ENCODE measurements at places on chromosomes 1 and 21.

DNA sequence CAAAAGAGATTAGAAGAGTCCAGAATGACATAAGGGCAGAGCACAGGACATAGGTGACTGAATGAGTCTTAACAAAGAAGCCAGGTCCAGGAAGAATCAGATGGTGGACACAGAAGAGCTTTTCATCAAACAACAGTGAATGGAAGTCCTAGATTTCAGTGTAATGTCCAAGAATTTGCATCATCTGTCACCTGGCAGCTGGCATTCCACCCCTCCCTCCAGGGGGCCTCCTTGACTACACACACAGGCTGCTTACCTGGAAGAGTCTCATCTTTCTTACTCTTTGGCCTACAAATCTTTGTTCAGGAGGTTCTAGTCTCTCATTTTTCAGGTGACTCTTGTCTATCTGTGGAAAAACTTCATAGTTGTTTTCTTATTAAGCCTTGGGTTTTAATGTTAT, 36.2 kb downstream of the GORAB start:
- DNase-seq, result peak; percentile 51

GRCh38 chr1:56423716-56424115, 155.6 kb downstream of the PLPP3 start:
- DNase-seq, result no peak

- DNase-seq, result no peak
Measured at GRCh38 chr1:209172286-209172685, 411.2 kb upstream of the CAMK1G start.

- DNase-seq, result peak; percentile 92
Measured at GRCh38 chr21:40255518-40256444, 388.5 kb downstream of the PCP4 start.

DNA sequence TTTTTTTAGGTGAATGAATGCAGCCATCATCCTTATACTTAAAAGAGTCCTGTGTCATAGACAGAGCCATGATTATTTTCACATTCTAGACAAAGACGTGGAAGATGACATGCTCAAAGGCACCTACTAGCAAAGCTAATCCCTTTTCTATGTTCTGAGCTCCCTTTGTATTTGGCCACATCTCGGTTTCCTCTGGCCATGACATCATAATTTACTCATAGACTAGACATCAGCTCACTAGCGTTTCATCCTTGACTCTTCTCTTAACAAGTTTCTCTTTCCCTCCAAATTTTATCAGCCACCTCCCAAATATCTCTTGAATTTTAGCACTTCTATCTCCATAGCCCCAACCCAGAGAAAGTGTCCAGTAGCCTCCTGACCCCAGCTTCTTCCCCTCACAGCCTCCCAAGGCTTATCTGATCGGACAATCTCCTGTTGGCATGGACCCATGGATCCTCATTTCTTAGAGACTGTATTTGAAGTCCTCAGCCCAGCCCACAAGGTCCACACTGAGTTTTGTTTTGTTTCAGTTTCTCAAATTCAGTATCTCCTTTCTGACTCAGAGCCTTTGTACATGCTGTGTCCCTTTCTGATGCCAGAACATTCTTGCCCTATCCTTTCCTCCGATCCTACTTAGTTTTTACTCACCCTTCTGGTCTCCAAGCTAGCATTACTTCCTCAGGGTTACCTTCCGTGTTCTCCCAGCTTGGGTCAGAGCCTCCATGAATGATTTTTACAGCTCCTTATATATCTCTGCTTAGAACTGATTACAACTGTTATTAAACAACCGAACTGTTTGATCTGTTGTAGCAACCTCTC, 33.0 kb upstream of the EPS8L3 start:
- no peak for DNase-seq

GRCh38 chr21:42850866-42851391, 28.4 kb downstream of the WDR4 start:
- DNase-seq, result no peak

DNA sequence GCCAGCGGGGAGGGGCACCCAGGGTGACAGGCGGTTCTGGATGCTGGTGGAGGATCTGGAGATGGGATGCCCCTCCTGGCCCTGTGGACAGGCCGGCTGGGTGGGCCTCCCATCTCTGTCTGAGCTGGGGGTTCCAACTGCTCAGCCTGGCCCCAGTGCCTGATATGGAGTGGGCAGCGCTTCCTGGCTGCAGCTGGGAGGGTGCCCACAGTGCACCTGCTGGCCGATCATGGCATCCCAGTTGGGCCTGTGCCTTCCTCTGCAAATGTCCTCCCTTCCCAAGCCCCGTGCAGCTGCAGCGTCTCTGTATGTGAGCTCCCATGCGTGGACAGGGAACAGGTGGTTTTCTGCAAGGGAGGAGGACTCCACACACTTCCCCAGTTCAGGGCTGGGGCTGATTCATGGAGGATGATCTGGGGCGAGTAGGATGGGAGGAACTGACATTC, 2.1 kb downstream of the PFKL start:
- no peak for DNase-seq

- DNase-seq, result no peak
Measured at GRCh38 chr1:64745986-64746940, 1.4 kb downstream of the RAVER2 start.

DNA sequence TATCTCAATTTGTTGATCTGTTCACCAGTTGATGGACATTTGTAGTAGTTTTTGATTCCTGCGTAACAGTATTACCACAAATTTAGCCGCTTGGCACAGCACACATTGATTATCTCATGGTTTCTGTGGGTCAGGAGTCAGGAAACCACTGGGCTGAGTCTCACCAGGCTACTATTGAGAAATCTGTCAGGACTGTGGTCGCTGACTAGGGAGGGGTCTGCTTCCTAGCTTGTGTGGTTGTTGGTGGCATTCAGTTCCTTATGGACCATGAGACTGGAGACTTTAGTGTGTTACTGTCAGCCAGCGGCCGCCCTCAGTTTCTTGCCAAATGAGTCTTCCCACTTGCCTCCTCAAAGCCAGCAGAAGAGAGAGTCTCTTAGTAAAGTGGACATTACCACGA, 9.8 kb downstream of the PEX14 start:
- no peak for DNase-seq

DNA sequence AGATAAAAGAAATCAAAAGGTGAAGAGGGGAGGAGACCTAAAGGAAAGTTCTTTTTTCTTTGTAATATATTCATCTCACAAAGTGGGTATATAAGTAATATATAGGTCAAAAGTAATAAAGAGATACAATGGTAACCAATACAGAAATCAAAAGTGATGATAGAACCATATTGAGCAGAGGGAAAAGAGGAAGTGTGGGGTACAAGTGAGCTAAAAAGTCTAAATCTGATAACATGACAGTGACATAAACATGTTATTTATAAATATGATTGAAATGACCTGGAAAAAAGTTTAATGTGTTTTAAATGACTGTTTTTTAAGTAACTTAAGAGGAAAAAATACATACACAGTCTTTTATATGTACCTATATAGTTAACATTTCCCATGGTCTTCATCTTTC, 70.5 kb downstream of the MRPL39 start:
- no peak for DNase-seq

DNA sequence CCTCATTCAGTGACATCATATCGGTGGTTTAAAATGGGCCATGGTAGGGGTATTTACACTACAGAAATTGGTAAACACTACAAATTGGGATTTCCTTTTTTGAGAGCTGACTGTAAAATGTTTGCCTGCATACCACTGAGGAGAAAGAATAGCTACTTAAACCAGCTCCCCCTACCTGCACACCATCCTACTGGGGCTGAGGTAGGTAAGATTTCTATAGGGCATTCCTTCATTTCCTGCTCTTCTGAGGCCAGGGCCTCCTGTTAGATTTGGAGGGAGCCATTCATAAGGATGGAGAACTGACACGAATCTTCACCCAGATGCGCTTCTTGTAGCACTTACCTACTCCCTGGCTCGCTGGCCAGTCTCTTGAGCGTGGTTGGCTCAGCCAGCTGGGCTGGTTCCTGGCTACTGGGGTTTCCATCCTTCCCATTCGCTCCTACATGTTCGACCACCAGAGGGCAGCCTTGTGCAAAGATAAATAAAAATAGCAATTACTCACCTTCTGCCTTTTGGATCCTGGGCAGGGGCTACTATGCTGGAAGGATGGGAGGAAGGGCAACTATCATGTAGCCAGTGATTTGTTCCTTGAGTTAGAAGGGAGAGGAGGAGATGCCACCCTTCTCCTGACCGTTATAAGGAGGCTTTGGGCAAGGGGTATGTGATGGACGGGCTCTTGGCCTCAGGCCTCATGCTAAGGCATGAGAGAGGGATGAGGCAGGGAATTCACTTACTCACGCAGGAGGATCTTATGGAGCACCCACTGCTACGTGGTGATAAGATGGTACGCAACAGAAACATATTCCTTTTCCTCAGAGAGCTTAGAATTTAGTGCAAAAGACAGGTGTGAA, 10.7 kb downstream of the OPTC start:
- peak; percentile 81 for DNase-seq

- no peak for DNase-seq
Measured at GRCh38 chr21:21415741-21416140, 417.5 kb downstream of the NCAM2 start.

- no peak for DNase-seq
Measured at GRCh38 chr1:92820551-92820950, 11.3 kb upstream of the RPL5 start.

- DNase-seq, result no peak
Measured at GRCh38 chr1:5938101-5938646, 54.1 kb downstream of the NPHP4 start.

- DNase-seq, result peak; percentile 61
Measured at GRCh38 chr1:31811605-31812004, 4.2 kb downstream of the SPOCD1 start.

GRCh38 chr1:8378178-8378577, 60.3 kb downstream of the SLC45A1 start:
- no peak for DNase-seq

DNA sequence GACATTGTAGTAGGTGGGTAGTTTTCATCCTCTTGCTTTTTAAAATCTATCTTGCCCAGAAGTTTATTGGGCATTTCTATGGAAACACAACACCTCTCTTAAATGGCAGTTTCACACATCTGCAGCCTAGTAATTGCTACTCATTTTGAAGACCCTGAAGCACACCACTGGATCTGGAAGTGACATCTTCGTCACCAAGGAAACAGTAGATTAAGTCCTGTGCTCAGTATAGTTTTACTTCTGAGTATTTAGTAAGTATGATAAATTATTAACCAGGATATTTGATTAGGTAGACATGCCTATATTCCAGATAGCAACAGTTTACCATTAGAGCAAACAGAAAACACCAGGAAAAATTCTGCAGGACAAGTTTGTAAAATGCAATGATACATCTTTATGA, 48.7 kb downstream of the UCK2 start:
- DNase-seq, result no peak

DNA sequence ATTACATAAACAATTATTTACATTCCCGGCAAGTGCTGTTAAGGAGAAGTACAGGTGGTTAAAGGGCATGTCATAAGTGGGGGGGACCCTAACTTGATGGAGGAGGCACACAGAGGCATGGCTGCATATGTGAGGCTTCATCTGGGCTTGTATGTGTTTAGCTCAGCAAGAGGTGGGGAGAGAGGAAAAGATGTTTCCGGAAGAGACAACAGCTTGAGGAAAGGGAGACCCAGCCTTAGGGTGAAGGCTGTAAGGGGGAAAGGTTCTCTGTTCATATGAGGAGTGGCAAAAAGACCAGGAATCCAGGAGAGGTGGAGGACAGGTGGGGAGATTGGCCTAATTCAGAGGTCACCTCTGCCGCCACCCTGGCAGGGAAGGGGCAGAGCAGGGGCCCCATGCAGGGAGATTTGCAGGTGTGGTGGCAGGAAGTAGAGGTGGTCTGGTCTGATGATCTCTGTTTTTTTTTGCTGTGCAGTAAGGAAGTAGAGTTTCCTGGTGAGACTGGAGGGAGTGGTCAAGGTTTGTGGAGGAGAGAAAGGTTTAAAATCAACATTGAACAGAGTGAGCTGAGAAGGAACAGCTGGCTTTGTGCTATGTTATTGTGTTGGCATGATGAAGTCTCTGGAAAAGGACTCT, 9.0 kb downstream of the TRAF5 start:
- DNase-seq, result no peak
